ENCODE measurements at places on chromosomes 13 and 19.

DNA sequence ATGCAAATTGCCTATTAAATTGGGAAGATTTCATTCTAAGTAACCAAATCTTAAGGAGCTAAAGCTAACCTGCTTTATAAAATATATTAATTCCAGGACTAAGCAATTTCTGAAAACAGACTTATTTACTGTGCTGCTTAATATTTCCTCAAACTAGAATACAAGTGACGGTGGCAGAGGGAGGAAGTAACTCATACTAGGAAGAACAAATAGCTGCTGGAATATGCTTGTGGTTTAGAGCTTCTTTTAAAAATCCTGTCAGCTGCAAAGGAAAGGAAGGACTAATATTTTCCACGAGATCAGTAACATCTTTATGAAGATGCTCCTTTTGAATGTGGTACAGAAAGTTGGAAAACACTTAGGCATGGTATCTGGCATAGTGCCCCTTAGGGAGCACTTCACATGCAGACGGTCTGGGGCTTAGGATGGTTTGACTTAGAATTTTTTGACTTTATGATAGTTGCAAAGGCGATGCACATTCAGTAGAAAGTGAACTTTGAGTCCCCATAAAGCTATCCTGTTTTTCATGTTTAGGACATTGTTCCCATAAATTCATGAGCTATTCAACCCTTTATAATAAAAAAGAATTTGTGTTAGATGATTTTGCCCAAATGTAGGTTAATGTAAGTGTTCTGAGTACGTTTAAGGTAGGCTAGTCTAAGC lies 3.4 kb upstream of the HNRNPA1L2 start:
- no peak for DNase-seq

DNA sequence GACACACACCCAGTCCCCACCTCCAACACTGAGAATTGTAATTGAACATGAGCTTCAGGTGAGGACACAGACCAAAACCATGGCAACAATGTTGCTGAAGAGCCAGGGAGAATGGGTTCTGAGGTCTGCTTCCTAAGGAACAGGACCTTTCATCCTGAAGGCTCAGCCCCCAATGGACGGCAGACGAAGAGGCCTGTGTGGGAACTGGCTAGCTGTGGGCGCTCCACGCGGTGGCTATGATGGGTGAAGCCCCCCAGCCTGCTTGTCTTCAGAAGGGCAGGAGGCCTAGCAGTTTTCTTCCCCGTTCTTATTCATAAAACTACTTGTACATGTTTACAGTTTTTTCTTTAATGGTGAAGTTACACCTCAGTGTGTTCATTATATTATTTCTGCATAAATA lies 136.1 kb upstream of the SPACA7 start:
- no peak for DNase-seq

DNA sequence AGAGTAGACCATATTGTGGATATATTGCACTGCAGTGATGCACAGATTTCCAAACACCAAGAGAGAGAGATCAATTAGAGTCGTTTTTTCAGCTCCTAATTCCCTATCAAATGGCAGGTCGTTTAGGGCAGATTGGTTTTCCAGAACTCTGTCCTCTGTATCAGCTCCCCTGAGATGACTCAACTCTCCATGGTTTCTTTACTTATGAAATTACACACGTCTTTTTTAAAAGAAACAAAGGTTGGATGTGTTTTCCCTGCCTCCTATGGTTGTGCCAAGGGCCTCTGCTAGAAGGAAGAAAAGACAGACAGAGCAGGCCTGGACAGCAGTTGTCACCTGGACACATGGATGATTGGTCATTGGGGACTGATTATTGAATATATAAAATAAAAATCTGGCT lies 478.1 kb upstream of the NBEA start:
- DNase-seq: no peak

GRCh38 chr13:33873251-33873908 lies 55.4 kb downstream of the RFC3 start:
- DNase-seq: no peak

- DNase-seq: no peak
These were observed 237.2 kb upstream of the SPRY2 start for GRCh38 chr13:80577926-80578670.

DNA sequence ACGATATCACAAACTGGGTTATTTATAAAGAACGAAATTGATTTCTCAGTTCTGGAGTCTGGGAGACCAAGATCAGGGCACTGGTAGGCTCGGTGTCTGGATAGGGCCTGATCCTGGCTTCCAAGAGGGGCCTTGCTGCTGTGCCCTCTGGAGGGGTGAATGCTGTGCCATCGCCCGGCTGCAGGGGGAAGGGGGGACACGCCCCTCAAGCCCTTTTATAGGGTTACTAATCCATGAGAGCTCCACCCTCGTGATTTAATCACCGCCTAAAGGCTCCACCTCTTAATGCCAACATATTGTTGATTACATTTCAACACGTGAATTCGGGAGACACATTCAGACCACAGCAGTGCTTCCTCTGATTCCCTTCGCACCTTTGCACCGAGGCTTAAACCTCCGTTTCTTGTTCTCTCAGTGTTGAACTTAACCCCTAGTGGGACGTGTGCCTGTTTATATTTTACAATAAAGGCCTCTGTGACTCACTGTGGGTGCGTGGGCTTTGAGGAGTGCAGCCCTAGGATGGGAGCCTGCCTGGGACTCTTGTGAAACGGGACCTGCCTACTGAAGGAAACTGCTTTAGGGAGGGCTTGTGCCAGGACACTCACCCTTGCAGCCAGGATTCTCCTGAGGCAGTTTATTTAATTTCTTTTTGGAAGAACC lies 52.4 kb upstream of the SPATA13 start:
- DNase-seq: no peak

- DNase-seq: no peak
These were observed 36.5 kb upstream of the MRI1 start for GRCh38 chr19:13727798-13728197.

GRCh38 chr19:879711-880438 lies 13.1 kb downstream of the MED16 start:
- no peak for DNase-seq

GRCh38 chr13:93751117-93751516 lies 524.5 kb downstream of the GPC6 start:
- DNase-seq: no peak

- DNase-seq: no peak
These were observed 9.1 kb downstream of the ZNF555 start for GRCh38 chr19:2850256-2850925.

DNA sequence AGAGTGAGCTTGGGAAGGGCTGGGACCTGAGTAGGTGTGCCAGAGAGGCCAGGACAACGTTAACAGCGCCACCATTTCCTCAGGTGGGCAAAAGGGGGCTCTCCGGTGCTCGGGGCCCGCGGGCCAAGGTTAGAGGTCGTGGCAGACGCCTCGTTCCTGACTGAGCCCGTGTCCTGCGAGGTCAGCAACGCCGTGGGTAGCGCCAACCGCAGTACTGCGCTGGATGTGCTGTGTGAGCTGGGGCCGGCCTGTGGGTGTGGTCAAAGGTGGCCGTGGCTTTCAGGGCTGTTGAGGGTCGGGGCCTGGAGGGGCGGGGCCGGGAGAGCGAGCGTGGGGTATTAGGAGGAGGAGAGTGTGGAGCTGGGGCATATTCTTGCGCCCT lies 3.7 kb downstream of the KIRREL2 start:
- no peak for DNase-seq

- DNase-seq: no peak
These were observed 3.2 kb downstream of the GTF3A start for GRCh38 chr13:27427641-27428040.
